Stimulated activated naive CD8-positive, alpha-beta T cell treated with anti-CD3 and anti-CD28 coated beads, Interleukin-15, Interleukin-2, amounts not matched to agents 100 U/mL and 50 U/mL, for 24 hours (primary cell): ENCODE measurements at places on chromosomes 6 and 20.

- no peak for DNase-seq
These were observed 118.2 kb downstream of the CARMIL1 start for GRCh38 chr6:25397406-25397805.

GRCh38 chr20:61949363-61949713, 116.3 kb downstream of the TAF4 start:
- no peak for DNase-seq

DNA sequence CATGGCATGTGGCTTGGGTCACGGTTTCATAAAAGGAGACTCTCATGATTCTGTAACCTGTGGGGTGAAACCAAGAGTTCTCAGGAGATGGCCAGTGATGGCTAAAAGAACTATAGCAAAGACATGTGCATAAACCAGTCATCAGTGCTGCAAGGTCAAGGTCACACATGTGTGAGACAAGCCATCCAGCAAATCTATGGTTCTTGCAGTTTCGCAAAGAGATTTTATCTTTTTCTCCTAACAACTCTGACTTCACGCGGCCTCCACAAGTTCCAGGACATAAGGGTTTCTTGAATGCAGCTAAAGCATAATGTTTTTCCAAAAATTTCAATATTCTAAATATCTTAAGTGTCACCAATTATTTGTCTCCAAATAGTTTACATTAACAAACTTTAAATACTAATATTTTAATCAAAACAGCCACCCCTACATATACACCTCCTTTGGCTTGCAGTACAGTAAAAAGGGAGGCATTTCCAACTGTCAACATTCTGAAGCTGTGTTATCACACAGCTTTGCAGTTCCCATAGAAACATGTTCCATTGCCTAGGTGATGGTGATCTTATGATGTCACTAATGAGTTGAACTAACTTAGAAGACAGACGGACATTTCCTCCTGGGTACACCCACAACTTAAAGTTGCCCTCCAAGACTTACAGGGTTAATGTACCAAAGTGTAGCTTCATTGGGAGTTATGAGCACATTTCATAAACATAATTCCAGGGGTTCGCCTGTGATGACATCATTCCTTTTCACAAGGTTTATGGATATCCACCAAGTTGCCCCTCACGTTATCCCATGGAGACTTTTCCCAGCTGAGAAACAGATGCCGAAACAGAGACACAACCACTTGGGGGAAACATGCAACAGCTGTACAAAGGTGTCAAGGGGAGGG, 250.9 kb upstream of the PDE10A start:
- DNase-seq: no peak

DNA sequence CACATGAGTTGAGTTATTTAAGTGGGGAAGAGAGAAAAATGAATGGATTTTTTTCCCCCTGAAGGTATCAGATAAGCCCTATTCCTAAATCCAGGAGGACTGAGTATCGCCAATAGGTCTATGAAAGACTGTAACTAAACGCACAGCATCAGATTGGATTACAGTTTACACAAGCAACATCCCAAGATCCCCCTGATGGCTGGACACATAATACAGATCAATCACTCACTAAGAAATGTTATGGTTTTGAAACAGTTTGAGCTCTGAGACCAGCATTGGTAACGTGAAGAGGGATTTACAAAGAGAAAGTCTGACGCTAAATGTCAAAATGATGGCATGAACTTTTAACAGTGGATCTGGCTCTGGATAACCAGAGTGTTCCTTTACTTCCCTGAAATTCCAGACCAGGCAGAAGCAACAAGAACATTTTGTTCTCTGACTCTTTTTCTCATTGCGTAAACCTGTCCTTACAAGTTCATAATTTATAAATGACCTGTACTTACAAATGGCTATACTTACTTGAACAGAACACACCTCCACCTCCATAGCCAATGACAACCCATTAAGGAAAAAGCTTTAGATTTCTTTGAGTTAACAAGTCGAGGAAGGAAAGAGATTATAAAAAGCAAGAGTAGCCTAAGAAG, 131.8 kb upstream of the BEND3 start:
- no peak for DNase-seq

- peak; percentile 70 for DNase-seq
These were observed 61.8 kb downstream of the NFATC2 start for GRCh38 chr20:51480507-51481270.

DNA sequence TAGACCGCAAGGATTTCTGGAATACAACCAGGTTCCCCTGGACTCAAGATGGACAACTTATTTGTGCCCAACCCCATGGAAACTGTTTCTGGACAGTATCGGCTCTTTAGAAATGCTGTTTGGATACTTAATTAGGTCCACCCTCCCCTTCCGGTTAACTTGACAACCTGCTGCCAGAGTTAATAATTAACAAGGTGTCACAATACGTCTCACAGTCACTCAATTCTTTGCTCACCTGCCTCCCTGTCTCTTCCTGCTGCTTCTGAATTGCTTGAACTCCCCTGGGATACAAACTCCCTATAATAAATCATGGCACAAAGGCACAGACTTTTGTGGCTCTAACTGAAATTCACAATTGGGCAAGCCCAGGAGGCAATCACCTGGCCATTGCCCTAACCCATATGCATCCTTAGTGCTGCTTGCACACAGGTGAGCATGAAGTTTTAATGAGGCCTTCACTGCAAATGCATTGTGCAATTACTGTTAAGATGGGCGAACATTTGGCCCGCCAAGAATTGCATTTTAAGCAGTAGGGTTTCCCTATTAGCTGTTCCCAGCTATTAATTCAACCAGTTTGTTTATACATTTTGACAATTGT, 504.4 kb upstream of the NOX3 start:
- DNase-seq: no peak

GRCh38 chr6:71888756-71889340, 2.5 kb downstream of the RIMS1 start:
- no peak for DNase-seq

GRCh38 chr6:156820089-156820798, 43.1 kb downstream of the ARID1B start:
- DNase-seq: no peak

DNA sequence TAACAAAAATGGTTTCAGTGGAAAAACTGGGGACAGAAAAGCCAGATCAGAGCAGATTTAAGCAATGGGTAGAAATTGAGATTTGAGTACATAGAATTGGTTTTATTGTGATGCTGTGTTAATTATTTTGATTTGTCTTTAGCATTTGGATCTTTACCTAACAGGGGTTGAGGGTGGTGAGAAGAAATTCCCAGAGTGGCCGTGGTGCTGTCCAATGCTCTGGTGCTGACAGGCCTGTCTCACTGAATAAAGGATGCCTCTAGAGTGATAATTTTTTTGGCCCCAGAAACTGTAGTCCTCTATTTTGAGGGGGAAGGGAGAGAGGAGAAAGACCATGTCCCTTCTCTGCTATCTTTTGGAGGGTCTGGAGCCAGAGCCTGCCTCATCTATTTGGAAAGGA, 79.1 kb downstream of the LYRM2 start:
- no peak for DNase-seq

- no peak for DNase-seq
These were observed 108.4 kb downstream of the FOXF2 start for GRCh38 chr6:1497761-1498105.

GRCh38 chr20:34626992-34627391, 49.9 kb downstream of the PIGU start:
- no peak for DNase-seq

DNA sequence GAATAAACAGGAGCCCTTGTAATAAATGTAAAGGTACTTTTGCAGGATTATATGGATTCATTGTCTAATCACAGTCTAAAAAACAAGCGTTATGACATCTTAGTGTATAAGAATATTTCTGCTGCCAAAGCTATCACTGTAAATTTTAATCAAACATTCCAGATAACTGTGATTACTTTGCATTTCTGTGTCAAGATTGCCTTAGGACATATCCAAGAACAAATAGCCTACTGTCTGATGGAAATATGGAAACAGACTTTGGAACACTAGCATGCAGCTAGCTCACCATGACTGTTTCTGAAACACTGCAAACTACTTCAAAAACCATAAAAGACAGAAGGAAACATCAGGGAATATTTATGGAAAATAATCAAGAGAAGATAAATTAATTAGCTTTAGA, 248.7 kb upstream of the ASCC3 start:
- DNase-seq: no peak

- DNase-seq: peak; percentile 83
These were observed 60.7 kb downstream of the TNFAIP3 start for GRCh38 chr6:137927777-137928218.

GRCh38 chr6:12294851-12295536, 4.8 kb downstream of the EDN1 start:
- no peak for DNase-seq

GRCh38 chr6:166005944-166006899, 161.4 kb downstream of the TBXT start:
- DNase-seq: no peak

DNA sequence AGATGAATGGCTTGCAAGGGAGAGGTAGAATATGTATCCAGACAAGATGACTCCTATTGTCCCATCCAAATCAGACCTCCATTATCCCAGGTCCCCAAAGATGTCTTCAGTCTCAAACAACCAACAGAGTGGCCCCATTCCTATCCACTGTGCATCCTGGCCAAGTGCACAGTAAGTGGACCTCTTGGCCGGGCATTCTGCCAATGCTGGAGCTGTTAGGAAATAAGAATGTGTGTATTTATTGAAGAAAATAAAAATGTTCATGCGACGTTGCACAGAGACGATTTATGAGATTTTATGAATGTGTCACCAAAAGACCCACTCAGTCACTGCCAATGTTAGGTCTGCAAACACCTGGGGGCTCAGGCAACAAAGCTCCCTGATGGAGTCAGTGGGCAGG, 196.0 kb downstream of the MAFB start:
- no peak for DNase-seq

DNA sequence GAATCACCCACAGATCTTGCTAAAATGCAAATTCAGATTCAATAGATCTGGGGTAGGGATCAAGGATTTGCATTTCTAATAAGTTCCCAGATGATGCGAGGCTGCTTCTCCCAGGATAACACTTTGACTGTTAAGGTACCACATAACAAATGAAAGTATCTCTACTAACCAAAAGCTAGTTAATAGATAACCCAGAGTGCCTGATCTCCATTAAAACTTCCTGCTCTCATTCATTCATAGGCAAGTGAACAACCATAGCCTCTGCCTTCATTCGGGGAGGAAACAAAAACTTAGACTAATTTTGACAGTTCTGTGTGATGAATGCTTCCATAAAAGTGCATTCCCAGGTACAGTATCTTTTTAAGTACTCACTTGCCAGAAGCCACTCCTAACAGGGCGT, 265.6 kb upstream of the BTBD3 start:
- no peak for DNase-seq

DNA sequence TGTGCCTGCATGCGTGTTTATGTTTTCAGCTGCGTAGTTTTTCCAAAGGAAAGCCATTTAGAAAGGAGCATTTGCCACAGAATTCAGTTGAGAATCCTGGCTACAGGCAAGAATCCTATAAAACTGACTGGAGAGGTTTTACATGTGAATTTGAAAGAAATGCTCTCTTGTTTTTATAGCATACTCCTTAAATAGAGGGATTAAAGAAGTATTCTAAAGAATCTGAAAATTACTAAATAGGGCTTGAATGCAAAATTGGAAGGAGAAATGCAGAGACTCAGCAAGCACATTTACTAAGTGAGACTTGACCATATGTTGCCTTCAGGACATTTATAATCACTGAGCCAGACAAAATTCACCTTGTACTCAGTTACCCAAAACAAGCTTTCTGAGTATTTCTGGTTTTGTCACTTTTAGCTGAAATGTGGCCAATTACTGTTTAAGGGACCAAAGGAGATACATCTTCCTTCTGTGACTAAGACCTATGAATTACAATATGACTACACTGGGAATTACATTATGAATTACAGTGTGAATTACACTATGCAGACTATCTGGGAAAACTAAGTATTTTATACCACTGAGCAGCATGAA, 107.4 kb upstream of the ASCC3 start:
- DNase-seq: no peak

- no peak for DNase-seq
These were observed 97.1 kb upstream of the CEP85L start for GRCh38 chr6:118748311-118749062.

GRCh38 chr6:113361014-113361645, 496.0 kb upstream of the MARCKS start:
- DNase-seq: no peak
